ENCODE measurements at places on chromosomes 2 and 18.

- no peak for DNase-seq
These were observed 184.0 kb downstream of the PDE11A start for GRCh38 chr2:177888581-177888980.

GRCh38 chr2:187158452-187158851 lies 289.6 kb downstream of the CALCRL start:
- no peak for DNase-seq

- DNase-seq = no peak
These were observed 772.8 kb upstream of the LRRTM1 start for GRCh38 chr2:81077396-81077795.

DNA sequence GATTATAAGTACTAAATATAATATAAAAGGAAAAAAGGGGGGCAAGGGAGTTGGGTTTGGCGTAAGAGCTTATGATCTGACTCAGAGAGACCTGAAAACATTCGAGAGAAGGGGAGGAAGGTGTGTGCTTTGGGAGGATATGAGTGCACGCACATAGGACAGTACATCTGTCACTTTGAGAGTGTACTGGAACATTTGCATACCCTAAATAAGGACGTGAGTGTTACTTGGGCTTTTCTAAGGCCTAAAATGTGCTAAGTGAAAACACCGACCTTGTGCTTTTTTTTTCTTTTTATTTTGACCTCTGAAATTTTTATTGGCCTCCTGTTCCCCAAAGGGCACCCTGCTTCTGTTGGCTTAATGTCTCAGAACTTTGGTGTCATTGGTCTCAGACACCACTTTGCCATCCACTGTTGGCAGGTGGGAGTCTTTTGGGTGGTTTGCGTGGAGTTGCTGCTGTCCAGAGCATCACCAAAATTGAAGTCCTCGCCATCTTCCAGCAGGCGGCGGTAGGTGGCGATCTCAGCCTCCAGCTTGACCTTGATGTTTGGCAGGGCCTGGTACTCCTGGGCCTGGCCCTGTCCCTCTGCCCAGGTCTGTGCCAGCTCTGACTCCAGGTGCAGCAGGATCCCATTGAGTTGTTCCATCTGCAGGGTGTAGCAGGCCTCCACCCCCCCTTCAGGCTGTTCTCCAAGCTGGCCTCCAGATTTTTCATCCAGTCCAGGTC lies 57.7 kb downstream of the CD28 start:
- no peak for DNase-seq

DNA sequence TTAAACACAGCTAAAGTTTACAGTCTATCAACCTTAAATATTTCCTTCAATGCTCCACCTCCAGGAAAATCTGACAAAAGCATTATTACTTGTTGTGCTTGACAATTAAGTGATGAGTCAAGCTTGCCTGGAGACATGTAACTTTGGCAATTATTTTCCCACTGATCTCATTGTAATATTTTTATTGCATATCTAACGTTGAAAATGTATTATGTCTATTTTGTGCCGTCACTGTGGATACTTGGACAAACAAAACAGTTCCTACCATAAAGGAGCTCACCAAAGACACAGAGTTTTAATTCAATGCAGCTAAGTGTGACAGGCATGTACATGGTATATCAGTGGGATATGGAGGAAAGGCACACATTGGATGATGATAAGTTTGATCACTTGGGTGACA lies 24.7 kb downstream of the RNF103 start:
- no peak for DNase-seq

GRCh38 chr2:44170311-44170717 lies 1.6 kb downstream of the PPM1B start:
- no peak for DNase-seq

Measured in cortex of kidney (tissue), 1 donor.